ENCODE measurements at places on chromosomes 4 and X. TPM values are rescaled to one million over a fixed set of nuclear protein-coding genes. Genes with fewer than 3 reads are reported as not detected.

The TEX11 gene
- not detected for total RNA-seq

The RPGR gene
- total RNA-seq = 28.5 TPM

The PCDH7 gene
- 0.51 TPM for total RNA-seq

The ETDB gene
- total RNA-seq = not detected

The REPS2 gene
- total RNA-seq = 6.1 TPM

The G3BP2 gene
- 174 TPM for total RNA-seq

The DDX53 gene
- not detected for total RNA-seq

The XIAP gene
- total RNA-seq = 37.2 TPM
